ENCODE measurements at places on chromosomes 7 and 10.
A peak's percentile ranks its signal among the peaks of the same experiment; 100 is the strongest.

DNA sequence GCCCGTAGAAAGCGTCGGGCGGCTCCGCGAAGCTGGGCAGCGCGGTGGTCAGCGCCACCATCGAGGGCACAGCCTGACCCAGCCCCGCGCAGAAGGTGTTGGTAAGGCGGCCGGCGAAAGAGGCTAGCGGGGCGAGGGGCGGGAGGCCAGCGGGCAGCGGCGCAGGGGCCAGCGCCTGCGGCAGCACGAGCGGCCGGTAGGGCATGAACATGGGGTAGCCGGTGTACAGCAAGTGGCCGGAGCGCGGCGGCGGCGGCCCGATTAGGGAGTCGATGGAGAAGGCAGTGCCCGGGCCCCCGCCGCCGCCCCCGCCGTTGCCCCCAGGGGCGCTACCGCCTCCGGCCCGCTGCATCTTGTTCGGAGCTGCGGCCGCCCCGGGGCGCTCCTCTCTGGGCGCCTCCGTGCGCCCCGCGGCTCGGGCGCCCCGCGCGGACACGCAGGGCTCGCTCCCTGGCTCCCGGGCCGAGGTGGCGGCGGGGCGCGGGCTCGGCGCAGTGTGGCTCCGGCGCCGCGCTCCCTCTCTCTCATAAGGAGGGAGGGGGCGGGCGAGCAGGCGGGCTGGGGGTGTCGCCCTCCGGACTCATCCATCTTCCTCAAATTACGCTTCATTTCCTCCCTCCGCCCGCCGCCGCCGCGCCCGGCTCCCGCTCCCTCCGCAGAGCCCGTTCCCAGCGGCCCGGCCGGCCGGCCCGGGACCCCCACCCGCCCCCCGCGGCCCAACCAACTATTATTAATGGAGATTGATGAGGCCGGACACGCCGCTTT lies at the start of gene GBX1:
Gene GBX1, minus strand, starts transcription at position 498 of the 765 bp plus-strand sequence. Its CDS starts 146 bp downstream, at position 352.
- no peak for DNase-seq

DNA sequence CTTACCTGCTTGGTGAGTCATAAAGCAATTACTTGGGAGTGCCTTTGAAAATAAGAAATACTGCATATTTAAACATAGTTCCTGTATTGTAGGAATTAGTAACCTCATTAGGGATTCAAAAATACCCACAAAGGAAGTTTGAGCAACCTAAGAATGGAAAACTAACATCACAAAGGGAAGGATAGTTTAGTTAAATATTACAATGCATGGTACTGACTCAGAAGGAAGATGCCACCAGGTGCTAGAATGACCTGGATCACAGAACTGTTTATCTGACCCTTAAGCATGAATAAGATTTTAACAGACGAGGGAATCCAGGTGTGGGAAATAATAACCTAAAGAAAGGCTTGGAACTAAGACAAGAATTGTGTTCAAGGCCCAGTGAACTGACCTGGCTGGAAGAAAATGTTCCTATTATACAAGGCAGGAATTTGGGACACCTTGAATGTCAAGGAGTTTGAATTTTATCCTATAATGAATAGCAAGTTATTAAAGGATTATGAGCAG lies 106.4 kb downstream of the GSAP start:
- DNase-seq, result no peak

- DNase-seq, result no peak
Measured at GRCh38 chr10:70899096-70899495, 10.7 kb upstream of the PCBD1 start.

GRCh38 chr10:93813507-93814465 lies 56.0 kb downstream of the LGI1 start:
- DNase-seq, result peak; percentile 34

DNA sequence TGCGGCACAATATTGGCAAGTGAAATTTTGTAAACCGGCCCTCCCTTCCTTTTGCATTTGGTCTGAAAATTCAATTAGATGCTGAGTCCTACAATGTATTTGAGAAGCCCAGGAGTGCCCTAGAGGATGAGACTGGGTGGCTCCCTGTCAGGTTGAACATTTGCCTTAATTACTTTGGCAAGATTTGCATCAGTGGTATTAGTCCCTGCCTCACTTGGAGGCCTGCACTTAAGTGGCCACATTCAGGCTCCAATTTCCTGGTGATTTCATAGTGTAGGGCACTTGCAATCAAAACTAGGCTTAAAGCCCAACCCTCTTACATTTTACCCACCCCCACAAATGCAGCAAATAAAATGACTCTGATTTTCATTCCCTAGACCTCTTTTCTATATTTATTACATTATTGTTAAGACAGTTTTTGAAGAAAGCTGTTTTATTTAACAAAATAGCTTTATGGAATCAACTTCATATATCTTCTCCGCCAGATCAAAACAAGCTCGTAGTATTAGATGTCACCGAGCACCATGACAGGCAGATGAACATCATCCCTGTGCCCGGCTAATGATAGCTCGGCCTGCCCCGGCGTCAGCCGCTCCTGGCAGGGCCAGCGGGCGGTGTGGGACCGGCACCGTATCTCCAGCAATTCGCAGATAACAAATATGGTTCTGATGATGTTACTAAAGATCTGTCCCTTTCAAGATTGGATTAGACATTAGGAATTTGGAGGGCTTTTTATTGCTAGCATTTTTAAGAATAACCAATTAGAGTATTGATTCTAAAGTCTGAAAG lies 73.6 kb downstream of the EGFR start:
- no peak for DNase-seq

- DNase-seq, result peak; percentile 92
Measured at GRCh38 chr7:51123322-51124019, 193.1 kb downstream of the COBL start.

GRCh38 chr10:130495891-130496636 lies 359.9 kb downstream of the GLRX3 start:
- no peak for DNase-seq

- DNase-seq, result no peak
Measured at GRCh38 chr7:88217675-88218428, 2.0 kb downstream of the SRI start.

GRCh38 chr7:66376264-66376945 lies 171.3 kb downstream of the TPST1 start:
- DNase-seq, result no peak

DNA sequence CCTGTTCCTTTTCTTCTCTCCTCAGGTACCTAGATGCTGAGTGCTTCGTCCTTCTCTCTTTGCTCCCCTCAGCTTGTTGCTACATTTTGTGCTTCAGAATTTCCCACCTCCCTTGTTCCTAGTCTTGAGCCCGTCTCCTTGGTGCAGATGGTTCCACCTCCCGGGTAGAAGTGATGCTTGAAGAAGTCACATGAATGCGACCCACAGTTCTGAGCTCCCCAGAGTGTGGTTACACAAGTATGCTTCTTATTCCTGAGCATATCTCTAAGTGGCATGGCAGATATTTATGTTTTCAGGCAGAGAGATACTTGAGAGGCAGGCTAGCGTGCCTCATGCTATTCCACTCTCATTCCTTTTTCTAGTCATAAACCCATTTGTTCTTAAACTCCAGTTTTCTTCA lies 34.0 kb downstream of the INPP5F start:
- peak; percentile 39 for DNase-seq
